ENCODE measurements at places on chromosomes 13 and 19.
A peak's percentile ranks its signal among the peaks of the same experiment; 100 is the strongest.

DNA sequence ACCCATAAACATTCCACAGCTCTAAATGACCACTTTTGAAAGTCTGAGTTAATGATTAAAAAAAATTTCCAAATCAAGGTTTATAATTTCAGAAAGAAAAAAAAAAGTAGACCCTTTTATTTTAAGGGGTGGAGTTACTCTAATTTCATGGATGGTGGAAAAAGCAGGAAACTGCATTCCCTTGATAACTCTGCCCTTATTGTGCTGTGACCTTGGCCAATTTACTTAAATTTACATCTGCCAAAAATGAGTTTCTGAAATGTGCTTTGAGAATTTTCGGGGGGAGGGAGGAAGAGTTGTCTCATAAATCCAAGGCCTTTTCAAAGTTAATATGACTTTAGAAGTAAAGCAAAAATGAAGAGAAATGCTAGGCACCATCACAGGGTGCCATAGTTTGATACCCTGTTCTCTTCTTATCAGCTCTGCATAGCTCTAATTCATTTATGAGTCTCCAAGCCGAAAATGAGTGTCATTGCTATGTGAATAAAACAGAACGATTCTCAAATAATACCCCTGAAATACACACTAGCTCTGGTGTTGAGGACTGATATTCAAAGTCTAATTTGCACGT is 367.0 kb downstream of the DACH1 start:
- no peak for DNase-seq

GRCh38 chr13:80946008-80946802 is 605.3 kb upstream of the SPRY2 start:
- DNase-seq: no peak

DNA sequence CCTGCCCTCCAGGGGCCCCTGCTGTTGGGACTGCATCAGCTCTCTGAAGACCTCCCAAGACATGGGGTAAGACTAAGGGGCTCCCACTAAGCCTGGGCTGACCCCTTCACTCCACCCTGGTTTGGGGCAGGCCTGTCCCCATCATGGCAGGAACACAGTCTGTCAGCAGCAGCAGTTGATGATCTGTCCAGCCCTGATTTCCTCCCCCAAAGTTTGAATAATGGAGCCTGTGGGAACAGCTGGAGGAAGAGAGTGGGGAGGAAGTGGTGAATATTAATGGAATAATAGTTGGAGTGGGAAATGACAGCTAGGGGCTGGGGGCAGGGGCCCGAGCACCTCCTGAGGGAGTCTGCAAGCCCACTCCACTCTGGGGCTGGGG is 1.3 kb upstream of the B3GNT8 start:
- no peak for DNase-seq

- no peak for DNase-seq
Measured at GRCh38 chr13:39274739-39275325, 236.6 kb downstream of the NHLRC3 start.

DNA sequence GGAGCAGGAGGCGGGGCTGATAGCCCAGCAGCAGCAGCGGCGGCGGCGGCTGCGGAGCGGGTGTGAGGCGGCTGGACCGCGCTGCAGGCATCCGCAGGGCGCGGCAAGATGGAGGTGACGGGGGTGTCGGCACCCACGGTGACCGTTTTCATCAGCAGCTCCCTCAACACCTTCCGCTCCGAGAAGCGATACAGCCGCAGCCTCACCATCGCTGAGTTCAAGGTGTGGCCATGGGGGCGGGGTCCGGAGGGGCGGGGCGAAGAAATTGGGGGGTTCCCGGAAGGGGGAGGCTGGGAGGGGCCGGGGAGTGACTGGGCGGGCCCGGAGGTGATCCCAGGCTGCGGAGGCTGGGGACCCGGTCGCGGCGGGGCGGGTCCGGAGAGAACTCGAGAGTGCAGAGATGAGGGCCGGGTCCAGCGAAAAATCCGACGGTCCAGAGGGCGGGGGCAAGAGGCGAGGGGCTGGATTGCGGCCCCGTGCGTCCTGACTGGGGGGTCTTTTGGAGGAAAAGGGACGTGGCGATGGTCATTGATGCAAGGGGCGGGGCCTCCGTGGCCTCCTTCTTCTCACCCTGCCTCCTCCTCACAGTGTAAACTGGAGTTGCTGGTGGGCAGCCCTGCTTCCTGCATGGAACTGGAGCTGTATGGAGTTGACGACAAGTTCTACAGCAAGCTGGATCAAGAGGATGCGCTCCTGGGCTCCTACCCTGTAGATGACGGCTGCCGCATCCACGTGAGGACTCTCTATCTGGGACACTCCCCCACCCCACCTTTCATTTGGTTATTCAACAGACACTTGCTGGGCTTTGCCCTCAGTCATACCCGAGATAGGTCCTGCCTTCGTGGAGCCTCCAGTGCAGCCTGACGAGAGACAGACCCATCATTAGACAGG is at the start of gene TBCB:
TBCB (plus strand) TSS at position 16 of the 891 bp plus-strand sequence; CDS start at position 109, 93 bp downstream.
- DNase-seq: peak; percentile 83

GRCh38 chr13:56528040-56528790 is 612.5 kb upstream of the PRR20A start:
- no peak for DNase-seq

Measured in activated T-helper 1 cell treated with anti-CD3 and anti-CD28 coated beads, Interleukin-2, amount 50 U/mL, for 16 hours (primary cell).